ENCODE measurements at places on chromosomes 1 and 21.
A peak's percentile ranks its signal among the peaks of the same experiment; 100 is the strongest.

- DNase-seq = no peak
These were observed 64.9 kb upstream of the F3 start for GRCh38 chr1:94606471-94606870.

DNA sequence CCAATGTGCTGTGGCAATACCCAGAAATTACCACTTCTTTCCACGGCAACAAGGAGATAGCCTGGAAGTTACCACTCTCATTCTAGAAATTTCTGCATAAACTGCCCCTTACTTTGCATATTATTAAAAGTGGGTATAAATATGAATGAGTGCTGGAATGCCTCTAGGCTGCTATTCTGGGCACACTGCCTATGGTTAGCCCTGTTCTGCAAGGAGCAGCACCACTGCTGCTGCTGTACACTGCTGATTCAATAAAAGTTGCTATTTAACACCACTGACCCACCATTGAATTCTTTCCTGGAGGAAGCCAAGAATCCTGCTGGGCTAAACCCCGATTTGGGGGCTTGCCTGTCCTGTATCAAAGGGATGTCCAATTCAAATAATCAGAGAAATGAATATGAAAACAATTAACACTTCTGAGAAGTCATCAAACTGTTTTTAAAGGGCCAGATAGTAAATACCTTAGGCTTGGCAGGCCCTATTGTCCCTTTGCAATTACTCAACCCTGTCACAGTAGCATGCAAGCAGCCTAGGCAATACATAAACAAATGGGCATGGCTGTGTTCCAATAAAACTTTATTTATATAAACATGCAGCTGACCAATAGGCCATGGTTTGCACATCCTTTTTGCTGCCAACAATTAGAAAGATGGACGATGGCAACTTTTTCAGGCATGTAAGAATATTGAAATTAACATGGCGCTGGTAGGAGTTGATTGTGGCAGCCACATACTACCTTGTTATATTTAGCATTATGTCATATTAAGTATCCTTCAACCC is 369.4 kb upstream of the B3GALT2 start:
- no peak for DNase-seq

GRCh38 chr1:113929750-113930498 is 800 bp downstream of the HIPK1 start:
- DNase-seq = peak; percentile 53

DNA sequence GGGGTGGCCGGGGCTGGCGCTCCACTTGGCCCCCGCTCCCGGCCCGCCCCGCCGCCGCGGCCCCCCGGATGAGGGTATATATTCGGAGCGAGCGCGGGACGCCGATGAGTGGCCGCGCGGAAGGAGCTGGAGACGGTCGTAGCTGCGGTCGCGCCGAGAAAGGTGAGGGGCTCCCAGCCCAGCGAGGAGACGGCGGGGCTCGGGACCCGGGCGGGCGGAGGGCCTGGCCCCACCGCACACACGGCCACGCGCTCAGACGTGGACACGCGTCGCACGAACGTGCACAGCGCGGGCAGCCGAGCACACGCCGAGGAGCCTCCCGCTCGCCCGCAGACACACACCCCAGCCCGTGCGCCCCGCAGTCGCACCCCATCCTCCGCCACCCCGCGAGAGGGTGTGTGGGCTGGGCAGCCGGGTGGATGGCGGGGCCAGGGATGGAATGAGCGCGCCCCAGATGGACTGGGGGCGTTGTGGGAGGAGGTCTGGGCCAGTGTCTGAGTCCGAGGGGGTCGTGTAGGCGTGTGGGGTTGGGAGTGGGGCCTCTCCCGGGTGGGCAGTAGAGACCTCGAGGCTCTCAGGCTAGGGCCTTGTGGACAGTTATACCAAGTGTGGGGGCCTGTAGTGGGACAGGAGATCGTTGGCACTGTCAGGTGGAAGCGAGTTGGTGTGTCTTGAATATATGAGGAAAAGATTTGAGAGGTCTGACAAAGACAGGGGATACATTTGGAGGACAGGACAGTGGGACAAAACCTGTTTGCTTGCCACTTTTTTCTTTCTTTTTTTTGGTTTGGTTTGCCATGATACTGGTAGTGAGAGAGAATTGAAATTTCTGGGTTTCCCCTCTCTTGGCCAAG is at the start of gene UAP1:
Gene UAP1 (plus strand): TSS at position 107 of the 854 bp plus-strand sequence. CDS start 4,347 bp downstream, outside the sequence.
- DNase-seq = no peak

DNA sequence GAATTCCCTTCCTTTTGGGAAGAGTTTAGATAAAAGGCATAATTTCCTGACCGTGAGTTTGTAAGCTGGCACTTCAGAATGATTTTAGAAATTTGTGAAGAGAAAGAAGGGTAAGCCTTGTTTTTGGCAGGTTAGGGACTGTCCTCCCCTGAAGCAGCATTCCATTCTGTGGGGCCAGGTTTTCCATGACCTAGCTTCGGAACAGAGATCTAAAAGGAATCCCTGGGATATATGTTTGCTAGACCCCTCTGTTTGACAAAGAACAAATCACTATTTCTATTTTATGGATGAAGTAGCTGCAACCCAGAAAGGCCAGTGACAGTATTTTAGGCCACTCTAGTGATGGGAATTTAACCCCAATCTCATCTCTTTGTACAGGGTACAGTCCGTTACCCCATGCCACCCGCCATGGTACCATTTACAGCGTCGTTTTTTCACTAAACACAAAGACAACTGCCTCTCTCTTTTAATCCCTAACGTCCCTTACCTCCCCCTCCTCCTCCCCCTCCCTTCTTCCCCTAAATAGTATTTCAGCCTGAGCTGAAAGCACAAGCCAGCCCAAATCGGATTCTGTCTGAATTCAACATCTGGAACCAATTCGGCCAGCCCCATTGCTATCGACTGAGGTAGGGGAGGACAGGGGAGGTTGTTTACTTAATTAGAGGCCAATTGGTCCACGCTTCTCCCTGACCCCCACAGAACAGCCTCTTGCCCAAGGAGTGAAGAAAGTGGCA is 23.4 kb upstream of the IKBKE start:
- DNase-seq = no peak

GRCh38 chr1:6962996-6963911 is 178.0 kb downstream of the CAMTA1 start:
- no peak for DNase-seq

GRCh38 chr1:35442734-35443133 is 114.5 kb downstream of the KIAA0319L start:
- DNase-seq = no peak

DNA sequence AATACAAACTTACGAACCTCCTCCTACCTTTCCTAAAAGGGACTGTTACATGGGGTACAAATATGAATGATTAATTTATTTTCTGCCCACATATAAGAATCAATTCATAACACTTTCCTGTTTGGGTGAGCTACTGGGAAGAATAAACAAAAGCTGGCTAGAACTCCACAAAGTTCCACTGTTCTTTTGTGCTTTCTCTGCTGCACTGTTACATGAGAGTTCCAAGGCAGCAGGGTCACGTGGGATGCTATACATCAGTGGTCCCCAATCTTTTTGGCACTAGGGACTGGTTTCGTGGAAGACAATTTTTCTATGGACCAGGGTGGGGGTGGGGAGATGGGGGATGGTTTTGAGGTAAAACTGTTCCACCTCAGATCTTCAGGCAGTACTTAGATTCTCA is 2.2 kb upstream of the ANGPTL7 start:
- DNase-seq = no peak

GRCh38 chr1:23193391-23194118 is 23.7 kb downstream of the HTR1D start:
- DNase-seq = no peak

GRCh38 chr1:206834711-206835110 is 30.7 kb upstream of the IL20 start:
- no peak for DNase-seq

DNA sequence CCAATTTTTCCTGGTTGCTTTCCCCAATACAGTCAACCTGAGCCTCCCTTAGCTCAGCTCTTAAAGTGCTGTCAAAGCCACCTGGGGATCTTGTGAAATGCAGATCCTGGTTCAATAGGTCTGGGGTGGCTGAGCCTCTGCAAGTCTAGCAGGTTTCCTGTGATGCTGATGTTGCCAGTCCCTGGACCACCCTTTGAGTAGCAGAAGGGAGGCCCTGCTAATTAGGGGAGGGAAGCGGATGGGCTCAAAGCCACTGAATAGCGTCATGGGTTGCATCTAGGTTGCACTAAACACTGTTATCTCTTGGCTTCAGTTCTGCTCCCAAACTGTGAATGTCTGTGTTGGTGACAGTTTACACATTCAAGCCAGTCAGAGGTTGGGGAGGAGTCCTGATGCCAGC is 127.2 kb downstream of the KAZN start:
- no peak for DNase-seq

- DNase-seq = no peak
These were observed 65.1 kb upstream of the DPT start for GRCh38 chr1:168794057-168794456.
